Pancreas (tissue), 10 donors: ENCODE measurements at places on chromosomes 13 and 19. TPM values are rescaled to one million over a fixed set of nuclear protein-coding genes. Genes with fewer than 3 reads are reported as not detected.

DNA sequence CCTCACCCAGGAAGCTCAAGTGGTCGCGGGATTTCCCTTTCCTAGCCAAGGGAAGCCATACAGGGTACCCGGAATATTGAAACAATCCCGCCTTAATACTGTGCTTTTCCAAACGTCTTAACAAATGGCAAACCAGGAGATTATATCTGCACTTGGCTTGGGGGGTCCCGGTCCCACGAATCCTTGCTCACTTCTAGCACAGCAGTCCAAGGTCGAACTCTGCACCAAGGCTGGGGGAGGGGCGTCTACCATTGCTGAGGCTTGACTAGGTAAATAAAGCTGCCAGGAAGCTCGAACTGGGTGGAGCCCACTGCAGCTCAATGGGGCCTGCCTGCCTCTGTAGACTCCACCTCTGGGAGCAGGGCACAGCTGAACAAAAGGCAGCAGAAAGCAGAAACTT is 1644.8 kb downstream of the PCDH9 start:
- DNase-seq, result no peak

DNA sequence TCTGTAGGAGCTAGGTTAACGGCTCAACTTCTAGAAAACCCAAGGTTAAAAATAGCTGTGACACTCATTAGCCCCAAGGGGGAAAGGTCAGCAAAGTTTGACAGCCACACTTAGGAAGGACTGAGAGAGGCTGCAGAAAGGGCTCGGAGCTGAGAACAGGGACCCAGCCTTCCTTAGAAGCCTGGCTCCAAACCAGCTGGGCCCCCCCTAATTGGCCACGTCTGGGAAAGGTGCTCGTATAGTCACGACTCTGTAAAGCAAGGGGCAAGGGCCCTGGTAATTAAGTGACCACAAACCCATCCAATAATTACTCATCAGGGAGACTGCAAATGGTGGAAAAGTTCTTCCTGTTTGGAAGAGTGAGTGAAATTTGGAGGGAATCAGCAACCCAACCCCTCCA is 90.5 kb downstream of the RNASEH2B start:
- DNase-seq, result no peak

GRCh38 chr13:106163426-106163825 is 372.0 kb downstream of the EFNB2 start:
- no peak for DNase-seq

DNA sequence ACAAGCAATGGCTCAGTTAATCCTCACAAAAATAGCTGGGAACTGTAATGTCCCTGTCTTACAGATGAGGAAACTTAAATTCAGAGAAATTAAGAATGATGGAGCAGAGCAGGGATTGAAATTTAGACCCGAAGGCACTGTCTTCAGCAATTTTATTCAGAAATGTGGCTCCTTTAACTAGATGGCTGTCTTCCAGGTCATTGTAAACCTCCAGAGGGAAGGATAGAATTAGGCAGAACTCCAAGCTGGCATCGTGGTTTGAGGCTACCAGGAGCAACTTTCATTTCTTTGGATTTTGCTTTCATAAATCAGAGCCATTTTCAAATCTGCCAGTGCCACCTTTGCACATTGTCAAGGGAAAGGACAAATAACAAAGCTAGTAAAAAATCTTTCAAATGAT is 339.0 kb downstream of the DCT start:
- no peak for DNase-seq

GRCh38 chr13:82687884-82688283 is 1194.4 kb downstream of the SLITRK1 start:
- DNase-seq, result no peak

DNA sequence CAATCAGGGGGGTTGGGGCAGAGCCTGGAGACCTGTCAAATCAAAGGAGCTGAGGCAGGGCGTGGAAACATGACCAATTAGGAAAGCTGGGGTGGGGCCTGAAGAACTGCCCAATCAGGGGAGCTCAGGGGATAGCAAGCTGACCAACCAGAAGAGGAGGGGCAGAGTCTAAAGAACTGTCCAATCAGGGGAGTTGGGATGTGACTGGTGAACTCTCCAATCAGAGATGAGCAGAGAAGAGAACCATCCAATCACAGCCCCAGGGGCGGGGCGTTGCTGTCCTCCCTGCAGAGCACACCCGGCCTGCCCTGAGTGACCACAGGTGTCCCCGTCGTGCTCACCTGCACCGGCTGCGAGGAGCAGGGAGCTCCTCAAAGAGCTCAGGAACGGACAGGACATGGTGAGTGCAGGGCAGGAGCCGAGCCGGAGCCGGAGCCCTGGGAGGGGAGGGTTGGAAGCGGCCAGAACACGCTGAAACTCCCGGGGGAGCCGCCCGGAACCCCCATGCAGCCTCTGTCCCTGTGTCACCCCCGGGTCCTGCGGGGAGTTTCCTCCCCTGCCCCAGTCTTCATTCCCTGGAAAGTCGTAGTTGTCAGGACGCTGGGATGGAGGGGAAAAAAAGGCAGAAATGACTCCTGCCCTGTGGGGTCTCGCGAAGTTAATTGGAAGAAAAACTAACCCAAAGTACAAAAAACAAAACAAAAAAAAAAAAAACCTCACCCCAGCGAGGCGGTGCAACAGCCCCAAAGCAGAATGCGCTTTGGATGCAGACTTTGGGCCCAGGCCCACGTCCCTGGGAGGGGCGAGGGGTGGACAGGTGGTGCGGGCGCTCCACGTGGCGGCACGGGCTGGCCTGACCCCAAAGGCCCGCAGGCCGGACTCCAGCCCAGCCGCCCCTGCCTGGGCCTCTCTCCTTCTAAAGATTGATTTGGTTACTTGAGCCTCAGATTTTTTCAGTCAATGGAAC is at the start of gene ZNF556:
Gene ZNF556 (plus strand): TSS at position 311 of the 967 bp plus-strand sequence. CDS start 87 bp downstream, at position 398.
- DNase-seq, result no peak

CGB8 gene
- not detected for total RNA-seq

AZU1 gene
- not detected for total RNA-seq

IZUMO4 gene
- total RNA-seq, result 5.3 TPM

CBLC gene
- total RNA-seq, result 10.1 TPM

BSPH1 gene
- total RNA-seq, result not detected

CLDND2 gene
- 0.83 TPM for total RNA-seq
